ENCODE measurements at places on chromosomes 3 and 15.

GRCh38 chr3:180117381-180118163, 80.8 kb upstream of the PEX5L start:
- DNase-seq: no peak

GRCh38 chr3:11288021-11288491, 15.9 kb downstream of the ATG7 start:
- no peak for DNase-seq

GRCh38 chr3:24155276-24155675, 210.2 kb downstream of the NR1D2 start:
- DNase-seq: no peak

DNA sequence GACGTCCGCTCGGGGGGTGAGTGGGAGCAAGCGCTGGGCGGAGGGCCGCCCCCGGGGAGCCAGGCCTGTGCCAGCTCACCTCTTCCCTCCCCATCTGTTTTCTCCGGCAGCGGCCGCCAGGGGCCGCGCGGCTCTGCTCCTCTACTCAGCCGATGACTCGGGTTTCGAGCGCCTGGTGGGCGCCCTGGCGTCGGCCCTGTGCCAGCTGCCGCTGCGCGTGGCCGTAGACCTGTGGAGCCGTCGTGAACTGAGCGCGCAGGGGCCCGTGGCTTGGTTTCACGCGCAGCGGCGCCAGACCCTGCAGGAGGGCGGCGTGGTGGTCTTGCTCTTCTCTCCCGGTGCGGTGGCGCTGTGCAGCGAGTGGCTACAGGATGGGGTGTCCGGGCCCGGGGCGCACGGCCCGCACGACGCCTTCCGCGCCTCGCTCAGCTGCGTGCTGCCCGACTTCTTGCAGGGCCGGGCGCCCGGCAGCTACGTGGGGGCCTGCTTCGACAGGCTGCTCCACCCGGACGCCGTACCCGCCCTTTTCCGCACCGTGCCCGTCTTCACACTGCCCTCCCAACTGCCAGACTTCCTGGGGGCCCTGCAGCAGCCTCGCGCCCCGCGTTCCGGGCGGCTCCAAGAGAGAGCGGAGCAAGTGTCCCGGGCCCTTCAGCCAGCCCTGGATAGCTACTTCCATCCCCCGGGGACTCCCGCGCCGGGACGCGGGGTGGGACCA, 632 bp upstream of the CRELD1 start:
- DNase-seq: peak; percentile 55

GRCh38 chr3:17910922-17911321, 168.5 kb upstream of the TBC1D5 start:
- no peak for DNase-seq
